Activated naive CD8-positive, alpha-beta T cell treated with anti-CD3 and anti-CD28 coated beads for 36 hours (primary cell): ENCODE measurements at places on chromosomes 12 and 14.

- DNase-seq = peak; percentile 45
Measured at GRCh38 chr14:72892879-72893635, 844 bp downstream of the DPF3 start.

DNA sequence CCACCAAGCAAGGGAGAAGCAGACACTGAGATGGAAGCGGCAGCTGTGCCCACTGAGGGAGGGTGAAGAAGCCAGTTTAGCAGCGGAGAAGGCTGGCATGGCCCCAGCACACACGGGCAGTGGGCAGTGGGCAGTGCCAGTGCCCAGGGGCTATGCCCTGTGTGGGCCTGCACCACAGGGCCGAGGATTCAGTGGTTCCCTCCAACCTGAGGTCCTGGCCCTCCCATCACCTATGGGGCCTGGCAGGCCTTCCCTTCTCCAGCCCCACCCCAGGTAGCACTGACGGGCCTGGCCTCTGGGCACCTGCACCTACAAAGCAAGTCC lies 81.1 kb downstream of the ITPK1 start:
- no peak for DNase-seq

DNA sequence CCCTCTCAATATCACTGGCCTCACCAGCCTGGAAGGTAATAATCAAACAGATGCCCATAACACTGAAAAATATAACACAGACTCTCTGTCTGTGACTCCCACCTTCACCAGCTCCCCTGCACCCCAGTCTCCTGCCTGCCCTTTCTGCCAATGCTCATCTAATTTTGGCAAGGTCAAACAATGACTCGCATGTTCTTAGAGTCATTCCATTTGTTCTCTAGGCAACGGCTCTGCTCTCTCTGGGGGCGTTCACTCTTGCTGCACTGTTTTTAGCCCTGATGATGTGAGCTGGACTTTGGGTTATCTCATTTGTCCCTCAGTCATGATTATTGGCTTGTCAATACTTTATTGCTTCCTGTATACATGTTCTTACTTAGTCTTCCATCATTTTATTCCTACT lies 691.8 kb downstream of the FLRT2 start:
- DNase-seq = no peak

- DNase-seq = no peak
Measured at GRCh38 chr14:96255501-96256366, at the start of gene BDKRB1. TSS of gene BDKRB1 (plus strand) at chr14:96256210. CDS start at chr14:96263683, 7,473 bp downstream.

- no peak for DNase-seq
Measured at GRCh38 chr14:68787092-68787992, 5.5 kb downstream of the ZFP36L1 start.

DNA sequence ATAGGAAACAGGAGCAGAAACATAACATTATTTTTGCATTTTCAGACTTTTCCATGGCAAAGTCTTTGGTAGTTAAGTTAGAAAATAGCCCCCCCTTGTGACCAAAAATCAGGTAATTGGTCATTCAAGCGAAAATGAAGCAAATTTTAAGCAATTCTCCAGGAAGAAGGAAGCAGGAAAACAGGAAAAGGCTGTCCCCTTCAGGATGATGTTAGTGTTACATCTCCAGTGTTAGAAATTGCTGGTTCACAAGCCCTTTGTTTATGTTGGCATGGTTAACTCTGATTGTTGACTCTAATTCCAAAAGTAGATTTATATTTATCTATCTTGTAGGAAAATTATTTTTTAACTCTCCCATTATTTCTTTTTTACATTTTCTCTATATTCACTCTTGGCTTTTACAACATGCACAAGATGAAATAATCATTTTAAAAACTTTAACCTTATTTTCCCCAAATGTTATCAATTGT lies 18.8 kb upstream of the GAS2L3 start:
- DNase-seq = no peak

GRCh38 chr14:105093431-105094192 lies 28.4 kb upstream of the GPR132 start:
- DNase-seq = peak; percentile 89

GRCh38 chr12:27919671-27920235 lies 52.8 kb downstream of the PTHLH start:
- no peak for DNase-seq

- no peak for DNase-seq
Measured at GRCh38 chr12:24739106-24739779, 209.7 kb downstream of the BCAT1 start.

- no peak for DNase-seq
Measured at GRCh38 chr12:107537464-107538119, 148.0 kb upstream of the PWP1 start.

DNA sequence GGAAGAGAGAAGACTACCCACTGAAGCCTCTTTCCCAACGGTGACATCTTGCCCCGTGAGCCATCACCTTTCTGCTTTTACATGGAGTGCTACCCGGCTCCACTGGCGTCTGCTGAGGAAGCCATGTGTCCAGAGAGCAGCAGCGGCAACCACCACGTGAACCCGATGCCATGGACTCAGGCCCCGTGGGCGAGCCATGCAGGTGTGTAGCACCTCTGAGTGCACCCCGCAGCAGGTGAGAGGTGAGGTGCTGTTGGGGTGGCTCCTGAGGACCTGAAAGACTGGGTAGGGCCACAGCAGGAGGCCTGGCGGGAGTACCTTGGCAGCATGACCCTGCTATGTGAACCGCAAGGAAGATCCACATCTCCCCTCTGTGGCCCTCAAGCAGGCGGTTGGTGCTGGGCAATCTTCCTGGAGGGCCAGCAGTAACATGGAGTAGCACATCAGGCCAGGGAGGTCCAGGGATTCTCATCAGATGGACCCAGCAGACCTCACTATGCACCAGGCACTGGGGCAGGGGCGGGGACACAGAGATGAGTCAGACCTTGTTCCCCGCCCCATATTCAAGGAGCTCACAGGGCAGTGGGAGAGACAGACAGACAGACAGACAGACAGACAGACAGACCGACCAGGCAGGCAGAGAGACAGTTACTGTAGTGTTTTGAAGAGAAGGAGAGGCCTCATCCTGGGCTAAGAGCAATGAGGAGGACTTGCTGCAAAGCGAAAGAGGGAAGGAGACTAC lies 129.6 kb downstream of the PAPOLA start:
- no peak for DNase-seq

DNA sequence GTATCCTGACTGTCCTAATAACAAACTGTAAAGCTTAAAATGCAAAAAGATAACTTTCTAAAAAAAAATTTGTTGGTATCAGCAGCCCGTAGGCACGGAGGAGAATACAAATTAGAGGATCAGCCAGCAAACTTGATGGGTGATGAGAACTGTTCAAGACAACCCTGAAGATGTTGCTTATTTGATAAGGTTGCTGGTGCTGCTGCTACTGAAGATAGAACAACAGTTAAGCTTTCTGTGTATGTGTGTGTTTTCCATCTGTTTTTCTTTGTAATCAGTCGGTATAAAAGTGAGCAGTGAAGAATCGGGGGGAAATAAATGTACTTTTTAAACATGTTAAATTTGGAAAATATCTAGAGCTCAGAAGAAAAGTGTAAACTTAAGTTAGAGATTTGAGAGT lies 67.4 kb upstream of the POC1B start:
- DNase-seq = no peak

GRCh38 chr12:41485203-41485602 lies 297.1 kb downstream of the PDZRN4 start:
- no peak for DNase-seq

DNA sequence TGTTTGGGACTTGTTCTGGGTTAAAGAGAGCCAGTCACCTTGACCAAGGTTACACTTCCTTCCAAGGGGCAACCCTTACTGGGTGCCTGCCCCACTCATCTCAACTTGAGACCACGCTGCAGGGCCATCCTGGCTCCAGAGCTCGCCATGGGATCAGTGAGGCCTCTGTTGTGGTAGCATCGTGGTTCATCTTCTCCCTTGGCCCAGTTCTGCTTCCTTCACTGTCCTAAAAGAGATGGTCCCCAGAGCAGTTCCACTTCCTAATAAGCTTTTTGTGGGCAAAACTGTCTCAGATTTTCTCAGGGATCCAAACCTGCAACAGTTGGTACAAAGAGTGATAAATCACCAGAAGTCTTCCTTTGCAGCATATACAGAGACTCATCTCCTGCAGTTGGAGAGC lies 165.9 kb upstream of the TMEM260 start:
- no peak for DNase-seq

- no peak for DNase-seq
Measured at GRCh38 chr12:81296556-81297305, 218.9 kb downstream of the ACSS3 start.

GRCh38 chr14:55926007-55926406 lies 192.2 kb upstream of the PELI2 start:
- no peak for DNase-seq

DNA sequence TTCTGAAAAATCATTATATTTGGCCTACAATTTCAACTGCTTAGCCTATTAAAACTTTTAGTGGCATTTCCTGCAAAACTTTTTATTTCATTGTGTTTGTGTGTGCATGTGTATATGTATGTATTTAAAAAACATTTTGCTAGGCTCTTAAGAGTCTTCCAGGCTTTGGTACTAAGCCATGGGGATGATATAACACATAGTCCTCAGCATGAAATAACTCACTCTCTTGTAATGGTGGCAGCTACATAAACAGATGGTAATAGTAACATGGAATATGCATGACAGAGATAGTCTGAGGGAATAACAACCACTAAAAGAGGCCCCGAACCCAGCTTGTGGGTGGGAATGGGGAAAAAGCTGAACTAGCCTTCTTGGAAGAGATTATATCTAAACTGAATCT lies 141.4 kb downstream of the TTLL5 start:
- DNase-seq = no peak
